ENCODE measurements at places on chromosomes 16 and 17. TPM values are rescaled to one million over a fixed set of nuclear protein-coding genes. Genes with fewer than 3 reads are reported as not detected.

The SMPD3 gene
- polyA plus RNA-seq: 9.8 TPM

DNA sequence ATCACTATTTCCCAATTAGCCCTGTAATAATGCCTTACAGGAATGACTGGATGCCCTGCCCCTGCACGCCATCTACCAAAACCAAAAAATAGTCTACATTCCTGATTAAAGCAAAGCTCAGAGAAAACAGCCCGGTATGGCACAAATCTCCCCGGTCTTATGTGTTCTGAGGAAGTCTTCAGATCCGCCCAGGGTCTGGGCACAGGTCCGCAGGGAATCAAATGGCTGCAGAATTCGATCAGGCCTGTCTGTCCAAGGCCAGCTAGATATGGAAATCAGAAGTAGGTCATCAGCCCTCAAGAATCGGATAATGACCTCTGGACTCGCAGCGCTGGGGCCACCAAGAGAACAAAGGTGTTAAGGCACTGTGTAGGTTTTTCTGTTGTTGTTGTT is 171.0 kb downstream of the ZFHX3 start:
- DNase-seq: no peak

- no peak for DNase-seq
Observed at GRCh38 chr16:66856801-66857200, 12.6 kb downstream of the CA7 start.

DNA sequence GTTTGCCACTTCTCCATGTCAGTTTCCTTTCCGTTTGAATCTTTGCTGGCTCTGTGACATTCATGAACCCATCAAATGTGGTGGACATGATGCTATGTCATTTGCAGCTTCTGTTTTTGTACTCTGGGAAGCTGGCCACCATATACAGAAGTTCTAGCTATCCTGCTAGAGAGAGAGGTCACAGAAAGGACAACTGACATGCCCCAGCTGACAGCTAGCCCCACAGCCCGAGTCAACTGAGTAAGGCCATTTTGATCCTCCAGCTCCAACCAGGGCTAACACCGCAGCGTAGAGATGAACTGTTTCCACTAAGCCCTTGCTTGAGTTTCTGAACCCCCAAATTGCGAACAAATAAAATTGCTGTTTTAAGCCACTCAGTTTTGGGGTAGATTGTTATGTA is 33.8 kb downstream of the CCDC42 start:
- no peak for DNase-seq

- no peak for DNase-seq
Observed at GRCh38 chr17:76540381-76541300, 797 bp downstream of the PRCD start.

GRCh38 chr17:80855196-80855947 is 136.3 kb upstream of the CHMP6 start:
- DNase-seq: no peak

DNA sequence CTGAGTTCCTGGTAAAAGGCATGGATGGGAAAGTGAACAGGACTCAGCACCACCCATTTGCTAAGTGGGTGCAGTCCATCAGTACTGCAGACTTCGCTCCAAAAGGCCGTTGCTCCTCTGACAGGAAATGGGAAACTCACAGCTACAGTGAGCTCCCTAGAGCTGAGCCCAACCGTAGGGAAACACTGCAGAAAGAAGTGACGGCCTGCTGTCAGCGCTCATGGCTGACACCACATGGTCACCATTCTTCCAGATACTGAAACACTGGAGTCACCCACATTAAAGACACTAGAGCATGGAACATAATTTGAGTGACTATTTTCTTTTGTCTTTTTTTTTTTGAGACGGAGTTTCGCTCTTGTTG is 31.9 kb downstream of the UBE2O start:
- no peak for DNase-seq

DNA sequence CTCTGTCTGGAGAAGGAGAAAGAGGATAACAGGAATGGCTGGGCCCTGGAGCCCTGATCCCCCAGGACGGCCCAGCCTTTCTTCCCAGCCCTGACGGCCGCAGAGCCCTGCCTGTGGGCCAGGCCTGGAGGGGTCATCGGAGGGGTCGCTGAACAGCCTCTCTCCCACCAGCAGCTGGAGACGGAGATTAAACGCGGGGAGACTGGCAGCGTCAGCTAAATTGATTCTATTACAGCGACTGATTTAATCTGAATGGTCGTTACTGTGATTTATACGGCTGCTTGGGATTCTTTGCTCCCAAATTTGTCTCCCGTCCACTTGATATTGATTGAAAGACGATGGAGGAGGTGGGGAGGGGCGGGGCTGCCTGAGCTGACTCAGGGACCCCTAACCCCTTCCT is 7.1 kb upstream of the CDH15 start:
- DNase-seq: no peak
